ENCODE measurements at places on chromosomes 11 and 22.

DNA sequence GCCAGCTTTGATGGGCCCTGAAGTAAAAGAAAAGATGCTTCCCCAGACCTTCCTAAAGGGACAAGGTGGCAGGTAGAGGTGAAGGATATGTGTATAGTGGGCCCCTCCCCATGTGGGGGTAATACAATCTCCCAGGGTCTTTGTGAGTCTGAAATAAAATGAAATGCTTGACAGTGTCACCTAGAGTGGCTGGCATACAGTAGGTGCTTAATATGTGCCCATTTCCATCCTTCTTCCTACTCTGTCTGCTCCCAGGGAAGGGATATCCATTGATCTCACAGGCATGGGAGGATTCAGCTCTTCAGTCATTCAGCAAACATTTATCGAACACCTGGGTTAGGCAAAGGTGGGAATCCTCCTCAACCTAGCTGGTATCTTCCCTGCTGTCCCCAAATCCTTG is 6.1 kb upstream of the CREB3L1 start:
- no peak for DNase-seq

- no peak for DNase-seq
Observed at GRCh38 chr11:61442616-61443015, 12.7 kb downstream of the SDHAF2 start.

GRCh38 chr11:111620518-111620917 is 18.3 kb downstream of the SIK2 start:
- DNase-seq, result no peak

DNA sequence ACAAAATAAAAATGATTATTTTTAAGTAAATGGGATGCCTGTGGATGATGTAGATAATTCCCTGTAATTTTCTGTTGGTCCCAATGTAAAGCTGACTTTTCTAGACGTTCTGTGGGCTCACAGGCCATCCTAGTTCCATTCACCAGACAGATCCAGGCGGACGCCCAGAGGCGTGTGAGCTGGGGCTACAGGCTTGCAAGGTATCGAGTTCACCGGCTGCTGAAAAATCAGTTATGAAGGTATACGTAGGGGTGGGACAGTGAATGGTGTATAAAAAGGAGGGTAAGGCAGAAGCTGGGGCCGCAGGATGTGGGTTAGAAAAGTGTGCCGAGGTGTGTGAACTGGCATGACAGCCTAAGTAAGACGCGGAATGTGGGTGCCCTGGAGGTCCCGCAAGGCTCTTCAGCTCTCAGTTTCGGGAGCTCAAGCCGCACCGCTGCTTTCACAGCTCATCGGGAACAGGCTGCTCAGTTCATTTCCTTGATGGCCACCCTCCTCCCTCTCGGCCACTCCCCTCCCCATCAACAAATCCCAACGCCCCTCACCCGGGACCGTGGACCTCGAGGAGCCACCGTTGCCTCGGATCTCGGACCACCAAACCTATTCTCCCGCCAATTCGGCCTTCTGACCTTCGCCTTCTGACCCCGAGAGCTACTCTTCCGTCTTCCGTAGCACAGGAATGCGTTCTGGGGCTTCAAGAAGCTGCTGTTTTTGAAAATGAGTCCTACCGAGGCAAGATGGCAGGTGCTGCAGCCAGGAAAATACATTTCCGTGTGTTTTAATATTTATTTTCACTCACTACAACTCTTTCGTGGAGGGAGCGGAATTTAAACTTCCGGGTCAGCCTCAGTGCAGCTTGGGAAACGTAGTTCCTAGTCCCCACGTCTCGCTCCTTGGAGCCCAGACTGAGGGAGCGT is at the start of gene XNDC1N:
Gene XNDC1N (minus strand): TSS at position 775 of the 917 bp plus-strand sequence. CDS start 5,241 bp downstream, outside the sequence.
- DNase-seq, result peak; percentile 88

GRCh38 chr22:44254811-44255210 is 57.9 kb downstream of the SHISAL1 start:
- DNase-seq, result no peak

DNA sequence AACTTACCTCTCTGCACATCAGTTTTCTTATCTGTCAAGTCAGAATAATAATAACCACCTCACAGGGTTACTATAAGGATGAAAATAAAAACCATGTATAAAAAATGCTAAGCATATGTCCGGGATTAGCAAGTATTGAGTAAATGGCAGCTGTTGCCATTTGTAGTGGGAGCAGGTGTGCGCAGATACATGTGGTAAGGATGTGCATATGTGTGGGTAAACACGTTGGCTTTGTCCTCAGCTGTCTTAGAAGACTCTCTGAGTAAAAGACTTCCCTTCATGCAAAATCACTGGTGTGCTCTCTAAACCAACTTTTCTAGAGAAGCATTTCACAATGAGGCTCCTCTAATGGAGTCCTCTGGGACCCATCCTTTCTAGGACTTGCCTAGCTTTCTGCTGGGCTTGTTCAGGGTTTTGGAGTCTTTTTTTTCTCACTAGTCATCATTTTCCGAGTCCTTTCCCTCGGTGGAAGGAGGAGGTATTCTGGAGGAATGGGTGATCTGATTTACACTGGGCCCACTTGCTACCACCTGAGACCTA is 62.4 kb downstream of the NELL1 start:
- no peak for DNase-seq

DNA sequence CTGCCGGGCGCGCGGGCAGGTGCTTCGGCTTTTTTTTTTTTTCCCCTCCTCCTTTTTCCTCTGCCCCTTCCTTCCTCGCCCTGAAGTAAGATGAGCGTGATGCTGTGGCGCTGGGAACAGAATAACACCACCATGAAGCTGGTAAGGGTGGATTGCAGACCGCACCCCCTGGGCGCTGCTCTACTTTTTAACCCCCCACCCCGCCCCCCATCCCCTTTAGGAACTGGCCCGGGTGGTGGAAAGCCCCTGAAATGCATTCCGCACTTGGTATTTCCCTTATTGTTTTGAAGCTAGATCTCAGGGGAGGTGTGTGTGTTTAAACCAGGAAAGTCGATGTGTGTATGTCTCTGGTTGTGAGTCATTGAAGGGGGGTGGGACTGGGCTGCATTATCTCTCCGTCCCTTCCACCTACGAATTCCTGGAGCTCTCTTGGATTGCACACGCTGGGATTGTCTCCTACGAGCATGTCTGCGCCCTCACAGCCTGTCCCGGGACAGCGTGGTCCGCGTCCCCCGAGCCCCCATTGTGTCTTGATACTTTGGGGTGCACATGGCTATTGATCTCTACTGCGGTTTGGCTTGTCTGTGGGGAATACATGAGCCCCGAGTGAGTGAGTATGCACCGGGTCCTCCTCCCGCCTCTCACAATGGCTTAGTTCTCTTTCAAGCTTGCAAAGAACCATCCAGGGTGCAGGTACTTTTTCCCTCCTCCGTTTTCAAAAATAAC is 64.9 kb downstream of the NAV2 start:
- no peak for DNase-seq

DNA sequence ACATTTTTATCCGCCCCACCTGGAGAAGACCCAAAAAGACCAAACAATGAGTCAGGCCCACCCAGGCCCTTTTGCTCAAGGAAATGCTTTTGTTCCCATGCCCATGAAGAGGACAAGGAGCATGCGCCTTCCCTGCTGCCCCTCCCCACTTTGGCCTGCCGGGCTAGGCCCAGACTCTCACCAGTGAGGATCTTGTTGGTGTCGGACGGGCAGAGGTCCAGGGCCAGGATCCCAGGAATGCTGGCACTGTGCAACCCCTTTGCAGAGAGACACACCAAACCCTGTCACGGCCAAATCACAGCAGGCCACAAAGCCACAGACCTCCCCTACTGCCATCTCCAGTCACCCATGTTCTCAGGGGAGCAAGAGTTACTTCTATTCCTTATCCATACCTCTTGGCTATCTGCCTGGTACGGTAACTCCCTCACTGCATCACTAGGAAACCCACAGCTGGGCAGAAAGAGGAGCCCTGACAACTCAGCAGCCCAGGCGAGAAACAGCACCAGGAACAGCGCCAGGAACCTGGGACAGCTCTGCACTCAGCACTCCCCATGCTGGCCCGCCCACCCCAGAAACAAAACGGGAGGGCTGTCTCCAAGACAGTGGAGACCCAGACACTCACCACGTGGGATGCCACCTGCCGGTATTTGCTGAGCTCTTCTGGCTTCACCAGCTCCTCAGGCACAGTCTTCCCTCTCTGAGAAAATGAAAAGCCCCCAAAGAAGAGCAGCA is 5.5 kb downstream of the PRPF19 start:
- no peak for DNase-seq

GRCh38 chr22:38196791-38197419 is 4.9 kb upstream of the MAFF start:
- DNase-seq, result no peak

DNA sequence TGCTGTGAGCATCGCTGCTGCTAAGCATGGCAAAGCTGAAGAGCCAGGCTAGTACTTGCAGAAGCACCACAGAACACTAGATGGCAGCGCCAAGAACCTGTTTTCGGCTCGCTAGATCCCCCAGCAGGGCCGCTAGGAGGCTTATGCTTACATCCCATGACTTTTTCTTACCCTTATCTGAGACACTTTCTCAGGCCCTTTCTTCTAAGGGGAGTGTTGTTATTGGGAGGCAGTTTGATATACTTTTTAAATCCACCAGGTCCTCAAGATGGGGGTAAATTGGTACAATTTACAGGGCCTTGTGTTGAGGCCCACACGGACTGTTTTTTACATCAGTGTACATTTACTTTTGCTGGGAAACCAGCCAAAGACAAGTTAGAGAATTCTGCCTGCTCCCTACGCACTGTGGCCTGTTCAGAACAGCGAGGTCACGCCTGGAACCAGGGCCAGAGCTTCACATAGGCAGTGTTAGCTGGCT is 4.0 kb downstream of the TRIM6 start:
- DNase-seq, result peak; percentile 87

- no peak for DNase-seq
Observed at GRCh38 chr11:64373598-64373974, 14.6 kb downstream of the RPS6KA4 start.

GRCh38 chr11:66561178-66561974 is 7.0 kb downstream of the CTSF start:
- DNase-seq, result no peak

- no peak for DNase-seq
Observed at GRCh38 chr11:119044708-119045107, 12.3 kb downstream of the HYOU1 start.

GRCh38 chr11:57751676-57752253 is at the start of gene BTBD18:
BTBD18 (minus strand) TSS chr11:57751819; CDS start chr11:57751188, 631 bp downstream.
- DNase-seq, result peak; percentile 49

- DNase-seq, result no peak
Observed at GRCh38 chr11:119061256-119061655, 4.3 kb upstream of the HYOU1 start.

- no peak for DNase-seq
Observed at GRCh38 chr11:7428196-7428595, 57.1 kb upstream of the OLFML1 start.

GRCh38 chr11:2574043-2574552 is 125.7 kb downstream of the KCNQ1OT1 start:
- DNase-seq, result no peak

DNA sequence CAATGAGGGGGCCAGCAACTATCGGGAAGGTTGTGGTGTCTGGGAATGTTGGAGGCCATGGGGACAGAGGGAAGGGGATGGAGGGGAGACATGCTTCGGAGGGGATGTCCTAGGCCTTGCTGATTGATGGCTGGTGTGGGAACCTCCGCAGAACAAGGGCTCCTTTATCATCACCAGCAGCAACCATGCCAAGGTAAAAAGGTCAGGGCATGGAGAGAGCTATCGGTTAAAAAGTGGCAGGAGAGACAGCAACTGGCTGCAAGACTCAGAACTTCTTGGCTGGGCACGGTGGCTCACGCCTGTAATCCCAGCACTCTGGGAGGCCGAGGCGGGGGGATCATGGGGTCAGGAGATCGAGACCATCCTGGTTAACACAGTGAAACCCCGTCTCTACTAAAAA is 3.0 kb downstream of the GSTT4 start:
- no peak for DNase-seq

GRCh38 chr11:84430661-84431060 is 1144.5 kb upstream of the CCDC90B start:
- DNase-seq, result no peak

DNA sequence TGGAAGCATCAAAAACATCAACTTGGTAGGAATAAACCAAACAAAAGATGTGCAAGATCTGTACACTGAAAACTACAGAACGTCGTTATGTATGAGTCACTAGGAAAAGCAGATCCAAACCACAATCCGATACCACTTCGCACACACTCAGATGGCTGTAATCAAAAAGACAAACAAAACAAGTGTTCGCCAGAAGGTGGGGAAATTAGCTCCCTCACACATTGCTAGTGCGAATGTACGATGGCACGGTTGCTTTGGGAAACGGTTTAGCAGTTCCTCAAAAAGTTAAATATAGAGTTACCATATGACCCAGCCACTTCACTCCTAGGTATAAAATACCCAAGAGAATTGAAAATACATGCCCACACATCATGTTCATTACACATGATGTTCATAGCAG is 14.8 kb upstream of the CARD10 start:
- peak; percentile 77 for DNase-seq

DNA sequence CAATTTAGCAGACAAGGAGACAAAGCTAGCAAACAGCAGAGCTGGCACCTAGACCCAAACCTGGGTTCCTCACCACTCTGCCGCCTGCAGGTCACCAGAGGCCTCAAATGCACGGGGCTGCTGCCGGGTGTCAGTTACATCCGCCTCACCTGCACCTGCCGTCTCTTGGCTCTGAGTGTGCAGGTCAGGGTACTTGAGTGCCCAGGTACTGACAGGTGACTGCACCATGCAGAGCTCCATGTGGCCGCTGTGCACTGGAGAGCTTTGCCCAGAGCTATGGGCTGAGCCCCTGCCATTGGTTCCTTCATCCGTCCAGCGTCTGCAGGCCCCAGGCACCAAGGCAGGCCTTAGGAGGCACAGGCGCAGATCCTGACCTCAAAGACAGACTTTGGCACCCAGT is 35.0 kb downstream of the PDGFB start:
- no peak for DNase-seq

DNA sequence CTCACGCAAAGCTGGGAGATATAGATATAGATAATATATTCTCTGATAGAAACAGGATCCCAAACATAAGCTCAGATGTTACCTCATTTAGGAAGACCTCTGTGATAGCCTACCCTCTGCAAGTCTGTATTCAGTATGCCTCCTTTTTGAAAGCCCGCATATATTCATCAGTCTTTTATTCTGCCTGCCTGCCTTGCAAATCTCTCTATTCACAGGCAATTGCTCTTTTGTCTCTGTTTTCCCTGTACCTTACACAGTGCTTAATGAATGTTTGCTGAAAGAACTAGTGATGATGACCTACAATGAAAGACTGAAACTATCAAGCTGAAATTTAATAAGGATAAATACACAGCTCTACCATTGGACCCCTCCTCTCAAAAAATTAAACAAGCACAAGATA is 18.4 kb downstream of the DEUP1 start:
- DNase-seq, result no peak

DNA sequence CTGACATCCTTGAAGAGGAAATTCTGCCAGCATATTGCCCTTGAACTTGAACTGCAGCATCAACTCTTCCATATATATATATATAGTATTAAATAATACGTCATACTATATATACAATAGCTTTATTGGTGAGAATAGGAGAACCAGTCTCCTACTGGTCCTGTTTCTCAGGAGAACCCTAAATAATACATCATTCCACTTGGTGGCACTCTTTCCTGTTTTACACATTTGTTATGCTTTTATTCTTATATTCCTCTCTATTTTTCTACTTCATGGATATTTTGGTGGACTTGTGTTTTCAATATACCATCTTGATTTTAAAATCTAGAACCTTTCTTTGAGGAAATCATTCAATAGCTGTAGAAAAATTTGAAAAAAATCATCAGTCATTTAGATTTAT is 193.3 kb downstream of the TRPC6 start:
- DNase-seq, result peak; percentile 16

All from RKO (cell line).